Hematopoietic multipotent progenitor cell treated with erythropoietin and hydrocortisone succinate and interleukin-3 and kit ligand, for 17 days (in vitro differentiated cells): ENCODE measurements at places on chromosomes 6 and 20.

GRCh38 chr6:167098825-167099225 lies 24.1 kb upstream of the CCR6 start:
- DNase-seq: no peak

DNA sequence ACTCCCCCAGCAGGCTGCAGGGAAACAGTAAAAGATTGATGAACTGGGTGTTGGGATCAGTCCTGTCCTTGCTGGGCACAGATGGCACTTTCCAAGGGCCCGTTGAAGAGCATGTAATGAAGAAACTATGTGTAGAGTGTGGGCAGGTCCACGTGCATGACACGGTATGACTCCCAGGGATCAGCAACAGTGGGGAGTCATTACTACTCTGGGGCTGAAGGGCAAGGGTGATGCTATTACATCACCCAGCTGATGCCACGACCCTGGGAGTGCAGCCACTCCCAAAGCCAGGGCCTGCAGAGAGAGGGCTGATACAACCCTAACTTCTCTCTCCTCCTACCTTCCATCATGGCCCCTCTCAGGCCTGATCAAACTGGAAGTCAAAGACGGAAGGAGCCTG lies 20.1 kb downstream of the KCNK17 start:
- DNase-seq: no peak

DNA sequence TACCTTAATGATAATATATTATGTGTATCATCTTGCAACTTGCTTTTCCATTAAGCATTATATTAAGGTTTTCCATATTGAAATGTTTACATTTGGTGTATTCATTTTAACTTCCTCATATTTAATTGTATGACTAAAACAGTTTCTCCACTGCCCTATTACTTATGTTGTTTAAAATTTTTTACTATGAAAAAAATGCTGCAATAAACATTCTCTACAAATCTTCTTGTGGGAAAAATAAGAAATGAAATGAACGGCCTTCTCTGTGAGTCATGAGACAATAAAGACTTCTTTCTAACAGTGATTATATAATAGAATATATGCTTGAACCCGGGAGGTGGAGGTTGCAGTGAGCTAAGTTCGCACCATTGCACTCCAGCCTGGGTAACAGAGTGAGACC lies 25.5 kb downstream of the FASTKD5 start:
- no peak for DNase-seq

DNA sequence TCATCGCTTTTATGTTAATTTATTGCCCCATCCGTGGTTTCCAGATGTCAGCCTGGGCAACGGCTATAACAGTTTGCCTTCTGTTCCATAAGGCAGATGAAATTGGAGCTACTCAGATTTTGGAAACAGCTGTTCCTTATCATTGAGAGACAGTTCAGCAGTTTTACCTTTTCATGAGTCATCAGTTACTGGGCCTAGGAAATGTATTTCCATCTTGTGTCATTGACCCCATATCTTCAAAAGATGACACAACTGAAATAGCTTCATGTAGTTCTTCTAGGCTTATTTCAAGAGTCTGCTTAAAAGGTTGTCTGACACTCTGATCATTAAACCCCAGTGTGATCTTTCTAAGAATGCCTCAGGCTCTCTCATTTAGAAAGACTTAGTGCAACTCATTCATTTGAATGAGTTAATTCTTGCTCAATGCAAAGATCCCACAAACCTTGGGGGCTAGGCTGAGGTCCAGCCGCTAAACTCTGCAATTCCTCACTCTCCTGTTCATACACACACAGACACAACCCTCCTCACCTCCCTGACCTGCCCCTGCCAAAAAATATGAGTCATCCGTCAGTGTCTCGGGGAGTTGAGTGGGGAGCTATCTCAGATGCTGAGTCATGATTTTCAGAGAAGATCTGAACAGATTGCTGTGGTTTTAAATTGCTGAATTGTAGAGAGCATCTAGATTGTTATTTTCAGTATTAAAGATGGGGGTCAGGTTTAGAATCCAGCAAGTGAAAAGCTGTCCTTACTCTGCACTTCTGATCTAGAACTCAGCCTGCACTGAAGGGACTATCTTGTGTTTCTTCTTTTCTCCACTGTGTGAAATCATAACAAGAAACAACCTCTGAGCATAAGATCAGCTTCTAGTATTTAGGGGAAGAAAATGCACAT lies 61.8 kb downstream of the RPP40 start:
- DNase-seq: peak; percentile 93

- no peak for DNase-seq
These were observed 63.5 kb downstream of the LRFN2 start for GRCh38 chr6:40523505-40524172.

GRCh38 chr6:72948153-72948552 lies 277.1 kb downstream of the KHDC1L start:
- DNase-seq: no peak

- no peak for DNase-seq
These were observed 27.9 kb upstream of the NT5E start for GRCh38 chr6:85421972-85422371.

- no peak for DNase-seq
These were observed 223.9 kb downstream of the ERMARD start for GRCh38 chr6:169975286-169975685.

DNA sequence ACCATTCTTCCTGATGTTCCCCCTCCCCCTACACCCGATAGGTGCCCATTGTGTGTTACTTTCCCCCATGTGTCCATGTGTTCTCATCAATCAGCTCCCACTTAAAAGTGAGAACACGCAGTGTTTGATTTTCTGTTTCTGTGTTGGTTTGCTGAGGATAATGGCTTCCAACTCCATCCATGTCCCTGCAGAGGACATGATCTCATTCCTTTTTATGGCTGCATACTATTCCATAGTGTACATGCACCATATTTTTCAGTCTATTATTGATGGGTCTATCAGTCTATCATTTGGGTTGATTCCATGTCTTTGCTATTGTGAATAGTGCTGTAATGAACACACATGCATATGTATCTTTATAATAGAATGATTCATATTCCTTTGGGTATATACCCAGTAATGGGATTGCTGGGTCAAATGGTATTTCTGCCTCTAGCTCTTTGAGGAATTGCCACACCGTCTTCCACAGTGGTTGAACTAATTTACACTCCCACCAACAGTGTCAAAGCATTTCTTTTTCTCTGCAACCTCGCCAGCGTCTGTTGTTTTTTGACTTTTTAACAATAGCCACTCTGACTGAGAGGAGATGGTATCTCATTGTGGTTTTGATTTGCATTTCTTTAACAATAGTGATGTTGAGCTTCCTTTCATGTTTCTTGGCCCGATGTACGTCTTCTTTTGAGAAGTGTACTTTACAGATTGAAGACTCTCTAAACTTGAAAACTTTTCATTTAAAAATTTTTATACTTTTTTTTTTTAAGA lies 41.0 kb upstream of the GCNT2 start:
- no peak for DNase-seq

- DNase-seq: no peak
These were observed 23.9 kb upstream of the TINAG start for GRCh38 chr6:54284161-54284860.

GRCh38 chr6:32382757-32383420 lies 11.2 kb upstream of the TSBP1 start:
- no peak for DNase-seq

- no peak for DNase-seq
These were observed 16.8 kb upstream of the FUCA2 start for GRCh38 chr6:143528164-143528811.
